ENCODE measurements at places on chromosomes 2 and 18. TPM values are rescaled to one million over a fixed set of nuclear protein-coding genes. Genes with fewer than 3 reads are reported as not detected.
A peak's percentile ranks its signal among the peaks of the same experiment; 100 is the strongest.

DNA sequence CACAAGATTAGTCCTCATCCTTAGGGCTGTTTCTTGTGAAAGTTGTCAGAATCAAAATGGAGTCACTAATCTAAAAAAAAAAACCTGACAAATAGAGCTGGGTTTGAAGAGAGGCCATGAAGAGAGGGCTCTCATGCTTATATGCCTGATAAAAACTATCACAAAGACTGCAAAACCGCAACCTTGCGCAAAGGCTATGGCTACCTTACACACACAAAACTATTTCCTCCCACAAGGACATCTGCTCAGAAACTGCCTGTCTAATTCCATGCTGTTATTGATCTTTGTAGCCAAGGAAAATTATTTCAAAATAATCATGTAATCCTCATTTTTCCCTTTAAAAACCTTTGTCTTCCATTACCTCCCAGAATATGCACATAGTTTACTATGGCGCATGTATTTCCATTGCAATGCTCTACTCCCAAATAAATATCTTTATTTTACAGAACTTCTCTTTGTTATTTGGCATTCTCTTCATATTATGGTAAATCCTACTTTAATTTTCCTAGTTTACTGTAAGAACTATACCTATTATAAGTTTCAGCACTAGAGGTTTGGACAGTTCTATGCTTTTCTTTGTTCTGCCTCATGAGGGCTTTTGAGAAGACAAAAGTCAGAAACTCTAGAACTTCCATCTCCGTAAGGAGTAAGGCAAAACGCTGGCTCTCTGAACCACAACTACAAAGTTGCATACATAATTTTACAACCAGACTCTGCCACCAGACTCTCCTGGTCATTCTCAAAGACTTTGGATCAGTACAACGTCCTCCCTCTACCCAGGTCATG lies 9.6 kb upstream of the DPYSL5 start:
- H3K36me3 ChIP-seq: no peaks in the 10 kb centered on the region
- H3K27ac ChIP-seq: no peak overlapping the region
- no peaks in the 10 kb centered on the region for H3K4me1 ChIP-seq
- peaks cover 46% of the 10 kb centered on the region for H3K27me3 ChIP-seq

- H3K36me3 ChIP-seq: no peaks in the 10 kb centered on the region
- H3K27ac ChIP-seq: no peak overlapping the region
- no peak for DNase-seq
- no peaks in the 10 kb centered on the region for H3K27me3 ChIP-seq
- H3K4me3 ChIP-seq: no peak overlapping the region
- no peaks in the 10 kb centered on the region for H3K4me1 ChIP-seq
These were observed 16.6 kb downstream of the SP110 start for GRCh38 chr2:230203110-230203676.

IAH1 gene
- 37.3 TPM for total RNA-seq

DNA sequence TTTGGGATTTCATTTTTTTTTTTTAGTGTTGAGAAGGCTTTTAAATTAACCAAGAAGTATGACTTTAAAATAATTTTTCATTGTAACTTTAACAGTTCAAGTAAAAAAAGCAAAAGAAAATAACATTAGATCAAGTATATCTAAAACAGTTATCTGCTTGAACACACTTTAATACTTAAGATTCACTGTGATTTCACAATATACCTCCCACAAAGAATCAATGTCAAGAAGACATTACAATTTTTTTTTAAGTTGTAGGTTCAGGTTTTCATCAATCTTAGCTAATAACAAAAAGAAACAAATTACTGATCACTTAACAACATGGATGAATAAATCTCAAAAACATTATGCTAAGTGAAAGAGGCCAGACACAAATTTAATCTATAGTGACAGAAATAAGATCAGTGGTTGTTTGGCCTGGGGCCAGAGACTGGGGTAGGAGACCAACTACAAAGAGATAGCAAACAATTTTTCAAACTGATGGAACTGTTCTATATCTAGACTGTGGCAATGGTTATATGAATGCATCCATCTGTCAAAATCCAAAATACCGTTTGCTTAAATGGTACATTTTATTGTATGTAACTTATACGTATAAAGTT lies 74.8 kb upstream of the FRZB start:
- no peak overlapping the region for H3K4me3 ChIP-seq
- H3K36me3 ChIP-seq: peaks cover 79% of the 10 kb centered on the region
- H3K4me1 ChIP-seq: no peaks in the 10 kb centered on the region
- no peaks in the 10 kb centered on the region for H3K27me3 ChIP-seq
- DNase-seq: no peak

- DNase-seq: no peak
- H3K36me3 ChIP-seq: no peaks in the 10 kb centered on the region
- H3K4me3 ChIP-seq: no peak overlapping the region
- no peaks in the 10 kb centered on the region for H3K4me1 ChIP-seq
- H3K27me3 ChIP-seq: no peaks in the 10 kb centered on the region
These were observed 487.3 kb upstream of the VWC2L start for GRCh38 chr2:213923543-213923942.

DNA sequence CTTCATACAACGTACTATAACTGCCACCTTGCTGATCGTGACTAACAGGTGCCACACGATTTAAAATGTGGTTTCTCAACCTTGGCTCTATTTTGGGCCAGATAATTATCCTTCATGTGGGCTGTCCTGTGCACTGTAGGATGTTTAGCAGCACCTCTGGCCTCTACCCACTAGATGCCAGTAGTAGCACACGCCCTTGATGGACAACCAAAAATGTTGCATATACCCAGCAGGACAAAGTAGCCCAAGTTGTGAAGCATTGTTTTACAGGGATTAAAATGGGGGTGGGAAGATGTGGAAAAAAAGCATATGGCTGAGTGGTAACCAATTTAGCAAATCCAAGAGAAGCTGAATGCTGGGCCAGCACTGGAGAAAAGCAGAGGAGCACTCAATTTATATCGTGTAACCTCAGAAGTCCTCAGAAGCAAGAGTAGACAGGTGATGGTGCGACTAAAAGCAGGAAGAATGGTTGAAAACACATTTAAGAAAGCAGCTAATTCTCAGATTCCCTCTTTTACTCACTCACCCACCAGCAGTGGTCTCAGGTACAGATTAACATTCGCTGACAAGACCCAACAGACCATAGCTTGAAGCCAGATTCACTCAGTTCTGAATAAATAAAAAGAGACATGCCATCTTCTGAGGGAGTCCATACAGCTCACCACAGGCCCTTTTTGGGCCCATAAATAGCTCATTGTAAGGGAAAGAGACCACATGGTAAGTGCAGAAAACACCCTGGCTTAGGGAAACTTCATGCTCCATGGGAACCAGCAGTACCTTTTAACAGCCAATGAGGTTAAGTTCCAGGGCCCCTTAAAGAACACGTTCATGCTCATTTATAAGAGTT lies 50.6 kb downstream of the RAPH1 start:
- H3K27me3 ChIP-seq: no peaks in the 10 kb centered on the region
- H3K27ac ChIP-seq: no peak overlapping the region
- no peak for DNase-seq
- no peak overlapping the region for H3K4me3 ChIP-seq
- H3K36me3 ChIP-seq: no peaks in the 10 kb centered on the region

GRCh38 chr18:7116792-7117389 lies 706 bp downstream of the LAMA1 start:
- no peak overlapping the region for H3K4me3 ChIP-seq
- no peaks in the 10 kb centered on the region for H3K4me1 ChIP-seq
- H3K27ac ChIP-seq: no peak overlapping the region
- DNase-seq: no peak
- no peaks in the 10 kb centered on the region for H3K36me3 ChIP-seq

TXNDC2 gene
- total RNA-seq: 0.11 TPM

GRCh38 chr2:40488101-40488601 lies 36.3 kb upstream of the SLC8A1 start:
- H3K27ac ChIP-seq: no peak overlapping the region
- no peak for DNase-seq
- H3K36me3 ChIP-seq: no peaks in the 10 kb centered on the region
- no peak overlapping the region for H3K4me3 ChIP-seq
- no peaks in the 10 kb centered on the region for H3K4me1 ChIP-seq

DNA sequence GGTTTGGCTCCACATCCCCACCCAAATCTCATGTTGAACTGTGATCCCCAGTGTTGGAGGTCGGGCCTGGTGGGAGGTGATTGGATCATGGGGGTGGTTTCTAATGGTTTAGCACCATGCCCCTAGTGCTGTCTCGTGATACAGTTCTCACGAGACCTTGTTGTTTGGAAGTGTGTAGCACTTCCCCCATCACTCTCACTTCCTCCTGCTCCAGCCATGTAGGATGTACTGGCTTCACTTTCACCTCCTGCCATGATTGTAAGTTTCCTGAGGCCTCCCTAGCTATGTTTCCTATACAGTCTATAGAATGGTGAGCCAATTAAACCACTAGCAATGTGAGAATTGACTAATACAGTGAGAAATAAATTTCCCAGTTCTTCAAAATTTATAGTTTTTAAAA lies 325.9 kb downstream of the FSIP2 start:
- no peaks in the 10 kb centered on the region for H3K36me3 ChIP-seq
- H3K4me3 ChIP-seq: no peak overlapping the region
- no peaks in the 10 kb centered on the region for H3K4me1 ChIP-seq
- H3K27ac ChIP-seq: no peak overlapping the region
- no peak for DNase-seq
- no peaks in the 10 kb centered on the region for H3K27me3 ChIP-seq

DNA sequence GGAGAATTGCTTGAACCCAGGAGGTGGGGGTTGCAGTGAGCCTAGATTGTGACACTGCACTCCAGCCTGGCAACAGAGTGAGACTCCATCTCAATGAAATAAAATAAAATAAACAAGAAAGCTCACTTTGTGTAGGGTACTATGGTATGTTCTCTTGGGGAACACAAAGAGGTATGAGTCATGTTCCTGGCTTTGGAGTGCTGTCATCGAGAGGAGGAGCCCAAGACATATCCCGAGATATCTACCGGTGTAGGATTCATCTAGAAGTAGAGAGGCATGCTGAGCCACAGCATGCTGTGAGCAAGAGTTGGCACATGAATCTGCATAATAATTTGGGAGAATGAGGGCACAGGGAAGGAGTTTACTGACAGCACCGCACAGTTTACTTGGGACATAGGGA lies 244.9 kb upstream of the EPHA4 start:
- H3K36me3 ChIP-seq: no peaks in the 10 kb centered on the region
- no peak overlapping the region for H3K4me3 ChIP-seq
- H3K27ac ChIP-seq: no peak overlapping the region
- DNase-seq: peak; percentile 43

CNTNAP5 gene
- not detected for total RNA-seq

DNA sequence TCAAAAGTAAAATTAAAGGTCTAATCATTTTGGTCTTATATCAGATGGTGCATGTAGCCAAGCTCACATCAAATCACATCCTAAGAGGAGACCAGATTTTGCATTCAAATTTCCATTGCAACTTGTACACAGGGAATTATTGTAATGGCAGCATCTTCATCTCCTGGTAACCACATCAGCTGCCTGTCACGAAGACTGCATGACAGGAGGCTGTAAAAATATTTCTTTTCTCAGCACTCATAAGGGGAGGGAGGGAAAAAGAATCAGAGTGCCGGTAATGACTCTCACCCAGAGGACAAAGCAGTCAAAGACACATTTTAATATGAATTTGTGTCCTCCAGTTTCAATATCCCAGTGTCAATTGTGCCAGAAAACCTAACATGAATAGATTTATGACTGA lies 216.7 kb downstream of the TMEM163 start:
- H3K4me3 ChIP-seq: no peak overlapping the region
- H3K27ac ChIP-seq: no peak overlapping the region

DPYSL5 gene
- total RNA-seq: not detected

DNA sequence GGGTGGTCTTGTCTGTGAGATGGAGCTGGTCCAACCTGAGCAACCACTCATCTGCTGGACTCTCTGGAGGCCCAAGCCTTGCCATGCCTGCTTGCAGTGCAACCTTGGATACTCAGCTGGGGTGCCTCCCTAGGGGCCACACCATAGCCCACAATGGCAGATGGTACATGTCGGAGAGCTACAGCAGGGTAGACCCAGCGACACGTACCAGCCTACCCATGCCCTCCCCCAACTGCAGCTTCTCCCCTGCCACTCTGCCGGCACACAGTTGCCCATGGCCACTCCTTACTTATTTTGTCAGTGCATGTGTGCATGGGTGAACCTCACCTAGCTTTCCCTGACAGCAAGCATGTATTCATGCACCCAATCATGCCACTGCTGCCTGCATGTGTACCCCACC lies 690.9 kb downstream of the CCDC85A start:
- H3K4me3 ChIP-seq: no peak overlapping the region
- H3K36me3 ChIP-seq: no peaks in the 10 kb centered on the region
- H3K27me3 ChIP-seq: no peaks in the 10 kb centered on the region
- no peaks in the 10 kb centered on the region for H3K4me1 ChIP-seq
- H3K27ac ChIP-seq: no peak overlapping the region
- no peak for DNase-seq

CCDC68 gene
- 2.9 TPM for total RNA-seq

Data from PC-9 (cell line).